ENCODE measurements at places on chromosomes 6 and 20. TPM values are rescaled to one million over a fixed set of nuclear protein-coding genes. Genes with fewer than 3 reads are reported as not detected.

ATP9A gene
- total RNA-seq: 5.9 TPM

TRIM10 gene
- total RNA-seq: not detected

RARS2 gene
- 31.8 TPM for total RNA-seq

AGPAT1 gene
- 58.8 TPM for total RNA-seq

ULBP3 gene
- total RNA-seq: 4.2 TPM

TPBG gene
- total RNA-seq: 26.7 TPM

SMPD2 gene
- total RNA-seq: 12.6 TPM

AVP gene
- total RNA-seq: not detected

RSPO4 gene
- 0.74 TPM for total RNA-seq

SLC24A3 gene
- total RNA-seq: 3.0 TPM

ZNF334 gene
- total RNA-seq: 15.2 TPM

EDN3 gene
- 0.17 TPM for total RNA-seq

ZMYND8 gene
- total RNA-seq: 70.9 TPM

IL17F gene
- not detected for total RNA-seq

TRMT6 gene
- total RNA-seq: 15.5 TPM

LAMP5 gene
- total RNA-seq: 0.21 TPM

ANKRD6 gene
- total RNA-seq: 9.2 TPM

OPRL1 gene
- total RNA-seq: 1.1 TPM

PSORS1C2 gene
- not detected for total RNA-seq

TCP11 gene
- 0.62 TPM for total RNA-seq

TNFRSF6B gene
- total RNA-seq: 3.8 TPM

STK38 gene
- total RNA-seq: 15.2 TPM

VWA7 gene
- 0.12 TPM for total RNA-seq

PEDS1 gene
- total RNA-seq: 43.6 TPM

DEFB113 gene
- total RNA-seq: not detected

UBE2J1 gene
- total RNA-seq: 10.3 TPM

PCSK2 gene
- 1.1 TPM for total RNA-seq

NKX2-4 gene
- 0.35 TPM for total RNA-seq

KHDRBS2 gene
- total RNA-seq: 11.7 TPM

LRRC73 gene
- total RNA-seq: 0.08 TPM

RCAN2 gene
- total RNA-seq: 6.3 TPM

IMPG1 gene
- total RNA-seq: not detected

PACSIN1 gene
- 6.2 TPM for total RNA-seq

FRK gene
- 0.12 TPM for total RNA-seq

SNX3 gene
- 87.2 TPM for total RNA-seq

RAD21L1 gene
- not detected for total RNA-seq
